ENCODE measurements at places on chromosomes 3 and 15. TPM values are rescaled to one million over a fixed set of nuclear protein-coding genes. Genes with fewer than 3 reads are reported as not detected.

Gene SPG11
- 60.8 TPM for total RNA-seq

Gene MKRN2OS
- not detected for total RNA-seq

Gene LRRC3B
- not detected for total RNA-seq

Gene DNASE1L3
- total RNA-seq, result not detected

Gene ABI3BP
- not detected for total RNA-seq

Gene GOLGA8H
- total RNA-seq, result not detected

Gene CDHR4
- not detected for total RNA-seq

Gene IQCH
- 1.3 TPM for total RNA-seq

Gene PPP2R3A
- total RNA-seq, result 0.22 TPM

Gene SRGAP3
- total RNA-seq, result 0.84 TPM

Gene DET1
- total RNA-seq, result 2.8 TPM

GRCh38 chr3:163879172-163879571 is 1199.1 kb downstream of the SI start:
- H3K4me1 ChIP-seq, result no peaks in the 10 kb centered on the region
- no peaks in the 10 kb centered on the region for H3K27me3 ChIP-seq
- DNase-seq, result no peak

- DNase-seq, result no peak
- H3K27ac ChIP-seq, result no peak overlapping the region
- no peaks in the 10 kb centered on the region for H3K27me3 ChIP-seq
- H3K4me3 ChIP-seq, result no peak overlapping the region
- no peaks in the 10 kb centered on the region for H3K36me3 ChIP-seq
- no peaks in the 10 kb centered on the region for H3K4me1 ChIP-seq
Measured at GRCh38 chr3:56980798-56981390, 79.6 kb upstream of the SPATA12 start.

GRCh38 chr3:122502941-122503340 is 11.8 kb downstream of the KPNA1 start:
- H3K4me3 ChIP-seq, result no peak overlapping the region
- no peak for DNase-seq
- no peaks in the 10 kb centered on the region for H3K27me3 ChIP-seq

DNA sequence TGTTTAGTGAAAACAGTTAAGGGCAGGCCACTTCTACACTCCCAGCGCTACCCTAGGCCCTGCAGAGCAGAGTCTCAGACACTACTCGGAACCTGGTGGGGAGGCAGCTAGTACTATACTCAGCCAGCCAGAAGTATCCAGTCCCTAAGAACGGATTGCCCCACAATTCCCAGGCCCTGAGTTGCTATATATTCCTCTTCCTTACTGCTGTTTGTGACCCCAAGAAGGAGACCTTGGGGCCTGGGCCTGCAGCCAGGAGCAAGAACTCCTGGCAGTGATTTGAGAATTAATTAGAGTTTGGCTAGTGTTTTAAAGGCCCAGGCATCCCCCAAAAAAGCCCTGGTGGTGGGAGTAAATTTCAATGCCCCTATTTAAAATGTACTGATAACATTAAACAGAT is 87.7 kb downstream of the RBPMS2 start:
- H3K36me3 ChIP-seq, result peaks cover 45% of the 10 kb centered on the region
- H3K4me3 ChIP-seq, result no peak overlapping the region
- no peak for DNase-seq

DNA sequence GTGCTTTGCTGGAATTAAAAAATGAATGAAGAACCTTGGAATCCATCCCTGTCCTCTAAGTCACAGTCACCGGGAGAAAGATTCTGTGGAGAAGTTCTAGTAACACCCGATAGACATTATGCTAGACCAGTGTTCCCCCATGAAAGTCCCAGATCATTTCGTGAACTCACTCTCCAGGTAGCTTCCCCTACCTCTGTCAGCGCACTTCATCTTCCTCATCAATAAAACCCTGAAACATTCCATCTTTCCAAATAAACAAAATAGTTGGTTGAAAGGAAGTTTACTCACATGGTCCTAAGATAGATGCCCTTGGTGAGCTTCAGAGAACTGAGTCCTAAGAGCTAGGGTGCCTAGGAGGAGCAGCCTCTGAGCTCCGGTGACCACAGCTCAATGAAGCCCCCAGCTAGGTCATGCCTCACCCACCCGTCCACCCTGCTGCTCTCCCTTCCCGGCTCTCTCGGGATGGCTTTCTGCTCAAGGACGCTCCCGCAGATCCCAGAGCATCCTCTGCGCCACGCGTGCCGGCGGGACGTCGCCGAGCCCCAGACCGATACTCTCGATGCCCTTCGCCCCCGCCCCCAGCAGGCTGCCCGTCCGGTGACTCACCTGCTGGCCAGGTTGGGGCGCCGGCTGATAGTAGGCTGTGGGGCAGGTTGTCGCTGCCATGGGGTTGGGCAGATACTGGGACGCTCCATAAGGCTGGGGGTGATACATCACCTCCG is 776 bp downstream of the VGLL3 start:
- H3K36me3 ChIP-seq, result no peaks in the 10 kb centered on the region
- H3K27ac ChIP-seq, result no peak overlapping the region
- H3K4me1 ChIP-seq, result no peaks in the 10 kb centered on the region
- no peak overlapping the region for H3K4me3 ChIP-seq
- DNase-seq, result no peak

DNA sequence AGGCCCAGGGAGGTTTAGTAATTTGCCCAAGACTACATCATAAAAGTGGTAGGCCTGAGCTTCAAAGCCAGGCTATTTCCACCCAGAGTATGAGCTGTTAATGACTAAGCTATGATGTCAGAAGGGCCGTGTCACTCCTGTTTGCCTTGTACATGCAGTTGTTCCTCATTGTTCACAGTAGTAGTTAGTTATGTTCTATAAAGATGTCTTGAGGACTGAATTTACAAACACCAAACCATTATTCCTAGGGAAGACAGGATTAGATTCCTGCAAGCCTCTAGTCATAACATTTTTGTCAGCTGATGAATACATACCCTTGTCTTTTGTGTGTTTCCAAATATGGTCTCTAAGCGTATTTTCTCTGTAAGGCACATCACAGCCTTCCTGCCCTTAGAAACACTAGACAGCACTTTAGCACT is 20.9 kb upstream of the LARS2 start:
- no peak for DNase-seq
- no peak overlapping the region for H3K27ac ChIP-seq
- H3K4me1 ChIP-seq, result no peaks in the 10 kb centered on the region

- no peak overlapping the region for H3K27ac ChIP-seq
- no peaks in the 10 kb centered on the region for H3K36me3 ChIP-seq
- no peak overlapping the region for H3K4me3 ChIP-seq
- peaks cover 4% of the 10 kb centered on the region for H3K4me1 ChIP-seq
Measured at GRCh38 chr15:90297021-90297420, 31.5 kb downstream of the NGRN start.

DNA sequence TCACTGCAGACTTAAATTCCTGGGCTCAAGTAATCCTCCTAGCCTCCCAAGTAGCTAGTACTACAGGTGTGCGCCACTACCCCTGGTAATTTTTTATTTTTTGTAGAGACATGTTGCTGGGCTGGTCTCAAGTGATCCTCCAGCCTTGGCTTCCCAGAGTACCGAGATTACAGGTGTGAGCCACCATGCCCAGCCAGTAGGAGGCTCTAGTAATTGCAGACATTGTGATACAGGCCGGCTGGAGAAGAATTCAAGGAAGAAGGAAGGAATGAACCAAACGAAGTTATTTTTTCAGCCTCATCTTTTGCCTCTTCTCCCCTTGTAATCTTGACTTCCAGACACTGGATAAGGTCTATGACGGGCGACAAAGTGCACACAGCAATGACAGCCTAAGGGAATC is 3.2 kb upstream of the PPP4R2 start:
- peaks cover 11% of the 10 kb centered on the region for H3K4me1 ChIP-seq
- no peak overlapping the region for H3K4me3 ChIP-seq
- H3K36me3 ChIP-seq, result no peaks in the 10 kb centered on the region

- DNase-seq, result no peak
- H3K27ac ChIP-seq, result peak overlapping the region; percentile 51
- no peaks in the 10 kb centered on the region for H3K36me3 ChIP-seq
- no peaks in the 10 kb centered on the region for H3K27me3 ChIP-seq
- no peak overlapping the region for H3K4me3 ChIP-seq
Measured at GRCh38 chr15:88985547-88986393, 72.6 kb upstream of the MFGE8 start.

DNA sequence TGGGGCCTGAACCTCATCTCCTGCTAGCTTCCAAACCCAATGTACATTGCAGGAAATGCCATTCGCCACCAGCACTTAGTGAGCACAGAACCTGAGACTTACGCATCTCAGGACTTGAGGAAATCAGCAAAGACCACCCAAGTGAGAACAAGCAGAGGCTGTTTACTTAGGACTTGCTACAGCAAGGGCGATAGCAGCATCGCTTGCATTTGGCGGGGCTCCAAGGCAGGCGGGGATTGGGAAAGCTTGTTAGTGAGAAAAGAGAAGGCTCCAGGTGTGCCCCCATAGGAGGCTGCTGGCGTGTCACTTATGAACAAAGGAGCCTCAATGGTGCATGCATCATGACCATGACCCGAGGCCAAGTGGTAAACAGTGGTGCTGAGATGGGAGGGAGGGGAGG is 19.7 kb downstream of the SLC6A20 start:
- H3K27ac ChIP-seq, result no peak overlapping the region
- H3K27me3 ChIP-seq, result peaks cover 4% of the 10 kb centered on the region
- no peaks in the 10 kb centered on the region for H3K36me3 ChIP-seq
- no peaks in the 10 kb centered on the region for H3K4me1 ChIP-seq

GRCh38 chr3:119620899-119621298 is 23.2 kb downstream of the PLA1A start:
- H3K4me3 ChIP-seq, result no peak overlapping the region
- H3K27ac ChIP-seq, result no peak overlapping the region

DNA sequence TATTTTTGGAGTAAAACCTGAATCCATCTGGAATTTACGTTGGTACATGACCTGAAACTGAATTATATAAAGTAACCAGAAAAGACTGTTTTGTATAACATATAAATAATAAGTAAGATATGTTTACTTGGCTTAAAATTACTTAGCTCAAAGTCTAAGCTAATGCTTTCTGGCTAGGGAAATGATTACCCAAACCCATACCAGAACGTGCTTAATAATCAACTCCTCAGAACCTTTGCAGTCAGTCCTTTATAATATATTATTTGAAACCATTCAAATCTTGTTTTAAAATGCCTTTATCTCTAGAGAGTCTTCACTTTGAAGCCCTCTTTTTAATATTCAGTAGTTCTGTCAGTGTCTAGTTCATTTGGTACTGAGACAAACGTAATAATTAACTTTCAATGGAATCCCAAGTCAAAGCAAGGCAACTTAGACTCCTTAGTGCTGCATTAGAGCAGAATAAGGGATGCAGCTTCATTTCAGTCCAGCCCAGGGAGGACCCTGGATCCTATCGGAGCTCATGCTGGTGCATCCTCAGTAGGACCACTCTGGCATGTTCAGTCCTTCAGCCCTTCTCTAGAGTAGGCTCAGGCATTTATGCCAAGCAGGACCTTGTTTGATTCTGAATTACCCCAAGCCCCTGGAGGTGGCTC is 81.6 kb downstream of the MME start:
- no peak overlapping the region for H3K4me3 ChIP-seq
- no peaks in the 10 kb centered on the region for H3K36me3 ChIP-seq
- no peaks in the 10 kb centered on the region for H3K27me3 ChIP-seq
- no peaks in the 10 kb centered on the region for H3K4me1 ChIP-seq
- no peak for DNase-seq
- H3K27ac ChIP-seq, result no peak overlapping the region

GRCh38 chr3:122977746-122978466 is 49.7 kb downstream of the SEMA5B start:
- no peak for DNase-seq
- no peaks in the 10 kb centered on the region for H3K27me3 ChIP-seq
- H3K27ac ChIP-seq, result no peak overlapping the region
- H3K4me3 ChIP-seq, result no peak overlapping the region
- no peaks in the 10 kb centered on the region for H3K36me3 ChIP-seq

GRCh38 chr3:10242182-10243065 is 5.8 kb upstream of the TATDN2 start:
- no peaks in the 10 kb centered on the region for H3K36me3 ChIP-seq
- H3K4me3 ChIP-seq, result peak overlapping the region; percentile 36
- H3K4me1 ChIP-seq, result peaks cover 44% of the 10 kb centered on the region
- peak; percentile 81 for DNase-seq

- DNase-seq, result no peak
- no peaks in the 10 kb centered on the region for H3K36me3 ChIP-seq
- H3K27ac ChIP-seq, result peak overlapping the region; percentile 94
- H3K4me3 ChIP-seq, result peak overlapping the region; percentile 94
Measured at GRCh38 chr15:45199136-45199810, 11.5 kb upstream of the SHF start.

GRCh38 chr3:37392957-37393356 is 218.6 kb upstream of the LRRFIP2 start:
- no peak overlapping the region for H3K27ac ChIP-seq
- H3K4me3 ChIP-seq, result no peak overlapping the region
- no peaks in the 10 kb centered on the region for H3K27me3 ChIP-seq

- no peaks in the 10 kb centered on the region for H3K4me1 ChIP-seq
- no peak overlapping the region for H3K27ac ChIP-seq
- DNase-seq, result no peak
- H3K36me3 ChIP-seq, result no peaks in the 10 kb centered on the region
- no peak overlapping the region for H3K4me3 ChIP-seq
Measured at GRCh38 chr3:151016478-151016795, 43.9 kb upstream of the CLRN1 start.

DNA sequence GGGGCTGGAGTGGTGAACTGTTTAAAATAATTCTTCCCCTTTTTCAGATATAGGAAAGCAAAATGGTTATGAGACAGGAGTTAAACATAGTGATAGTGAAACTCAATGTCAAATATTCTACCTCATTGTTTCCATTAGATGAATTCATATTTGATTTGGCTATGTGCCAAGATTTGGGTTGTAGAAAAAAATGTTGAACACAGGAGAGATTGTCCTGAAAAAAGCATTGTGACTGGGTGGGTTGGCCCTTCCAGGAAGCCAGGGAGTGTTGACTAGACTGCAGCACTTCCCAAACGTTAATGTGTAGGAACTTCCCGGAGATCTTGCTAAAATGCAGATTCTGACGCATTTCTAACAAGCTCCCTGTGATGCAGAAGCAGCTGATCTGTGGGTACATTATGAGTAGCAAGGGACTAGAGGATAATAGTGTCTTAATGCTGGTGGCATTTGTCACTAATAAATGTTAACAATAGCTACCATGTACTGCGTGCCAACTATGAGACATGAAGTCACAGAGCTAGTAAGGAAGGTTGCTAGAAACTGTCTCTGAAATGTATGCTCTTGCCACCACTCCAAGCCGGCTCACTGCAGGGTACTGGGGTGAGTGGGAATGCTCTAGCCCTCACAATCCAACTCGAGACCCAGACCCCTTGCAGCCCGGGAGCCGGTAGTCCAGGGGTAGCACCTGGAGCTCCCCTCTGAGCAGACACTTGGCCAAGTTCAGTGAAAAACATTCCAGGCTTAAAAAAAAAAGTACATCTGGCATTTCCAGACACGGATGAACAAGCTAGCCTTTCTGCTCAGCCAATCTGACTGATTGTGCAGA is 120.6 kb downstream of the CD47 start:
- H3K36me3 ChIP-seq, result no peaks in the 10 kb centered on the region
- H3K27ac ChIP-seq, result no peak overlapping the region
- DNase-seq, result no peak
- no peaks in the 10 kb centered on the region for H3K27me3 ChIP-seq
- peaks cover 4% of the 10 kb centered on the region for H3K4me1 ChIP-seq

- peaks cover 21% of the 10 kb centered on the region for H3K36me3 ChIP-seq
- no peak for DNase-seq
- H3K4me3 ChIP-seq, result no peak overlapping the region
- no peak overlapping the region for H3K27ac ChIP-seq
- no peaks in the 10 kb centered on the region for H3K27me3 ChIP-seq
Measured at GRCh38 chr15:67180035-67180434, 74.4 kb downstream of the AAGAB start.

Data from CD8-positive, alpha-beta memory T cell (primary cell).